IMR-90 (cell line): ENCODE measurements at places on chromosomes 7 and 10. TPM values are rescaled to one million over a fixed set of nuclear protein-coding genes. Genes with fewer than 3 reads are reported as not detected.

The MSMB gene
- not detected in 2 replicates for total RNA-seq

The EPHB6 gene
- total RNA-seq = under 0.01 TPM in 2 replicates

The SUV39H2 gene
- total RNA-seq = 14.5 and 23.3 TPM in 2 replicates

The CFAP70 gene
- total RNA-seq = 0.18 and 0.28 TPM in 2 replicates

- no peaks in the 10 kb centered on the region for H3K36me3 ChIP-seq
- H3K27me3 ChIP-seq = no peaks in the 10 kb centered on the region
- H3K4me1 ChIP-seq = no peaks in the 10 kb centered on the region
These were observed 18.4 kb downstream of the EEPD1 start for GRCh38 chr7:36171503-36171902.

DNA sequence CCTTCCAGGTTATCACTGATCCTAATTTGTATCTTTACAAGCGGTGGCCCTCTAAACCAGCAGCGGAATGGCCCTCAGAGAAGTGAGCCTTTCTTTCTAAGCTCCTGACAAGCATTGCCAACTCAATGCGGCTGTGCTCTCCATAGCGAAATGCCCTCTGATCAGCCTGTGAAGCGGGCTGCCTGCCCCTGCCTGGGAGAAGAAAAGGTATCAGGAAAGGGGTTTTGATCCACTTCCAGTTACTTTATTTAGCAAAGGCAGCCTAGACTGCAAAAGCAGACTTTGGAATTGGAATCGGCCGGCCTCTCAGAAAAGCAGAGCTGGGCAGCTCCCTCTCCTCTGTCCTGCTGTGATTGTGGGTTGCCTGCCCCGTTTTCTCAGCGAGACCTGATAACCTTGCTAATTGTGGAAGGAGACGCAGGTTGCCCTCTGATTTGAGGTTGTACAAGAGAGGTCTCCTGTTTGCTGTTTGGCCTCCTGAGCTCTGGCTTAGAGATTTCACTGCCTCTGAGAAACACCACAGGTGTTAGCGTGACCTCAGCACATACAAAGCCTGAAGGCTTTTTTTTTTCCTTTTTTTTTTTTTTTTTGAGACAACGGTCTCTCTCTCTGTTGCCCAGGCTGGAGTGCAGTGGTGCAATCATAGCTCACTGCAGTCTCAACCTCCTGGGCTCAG is 53.9 kb upstream of the SH2B2 start:
- H3K4me1 ChIP-seq = peaks cover 2% of the 10 kb centered on the region; the same call in 1 of the 2 replicates
- H3K36me3 ChIP-seq = peaks cover 26% of the 10 kb centered on the region
- H3K27me3 ChIP-seq = no peaks in the 10 kb centered on the region

GRCh38 chr7:24299192-24299591 is 15.2 kb downstream of the NPY start:
- H3K27me3 ChIP-seq = no peaks in the 10 kb centered on the region
- H3K27ac ChIP-seq = no peak overlapping the region

GRCh38 chr10:126592901-126593300 is 77.6 kb downstream of the C10orf90 start:
- H3K27ac ChIP-seq = no peak overlapping the region
- no peak overlapping the region for H3K4me3 ChIP-seq
- H3K27me3 ChIP-seq = peaks cover 1% of the 10 kb centered on the region
- H3K4me1 ChIP-seq = no peaks in the 10 kb centered on the region
- no peaks in the 10 kb centered on the region for H3K36me3 ChIP-seq
- DNase-seq = no peak

- H3K27me3 ChIP-seq = peaks cover 24% of the 10 kb centered on the region
- H3K27ac ChIP-seq = no peak overlapping the region
- no peak for DNase-seq
- no peaks in the 10 kb centered on the region for H3K36me3 ChIP-seq
- peaks cover 3% of the 10 kb centered on the region for H3K4me1 ChIP-seq
These were observed 35.3 kb downstream of the PALD1 start for GRCh38 chr10:70513848-70514309.

DNA sequence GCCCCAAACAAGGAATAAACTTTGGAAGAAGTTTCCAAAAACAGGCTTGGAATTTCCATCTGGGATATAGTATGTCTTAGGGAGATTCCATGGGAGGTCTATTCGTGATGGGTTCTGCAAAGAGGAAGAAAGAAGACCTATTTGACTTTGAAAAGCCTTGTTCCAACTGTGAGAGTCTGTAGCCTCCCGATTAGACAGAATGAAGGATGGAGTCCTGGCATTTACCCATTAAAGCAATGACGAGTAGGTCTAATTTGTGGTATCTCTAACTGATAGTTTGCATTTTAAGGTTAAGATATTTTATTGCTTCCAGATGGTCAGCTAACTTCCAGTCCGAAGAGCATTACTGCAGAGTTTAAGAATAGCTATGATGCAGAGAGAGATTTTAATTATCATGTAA is 19.5 kb upstream of the GALNT17 start:
- no peak for DNase-seq
- no peaks in the 10 kb centered on the region for H3K27me3 ChIP-seq
- no peak overlapping the region for H3K27ac ChIP-seq
- H3K4me3 ChIP-seq = no peak overlapping the region
- H3K4me1 ChIP-seq = no peaks in the 10 kb centered on the region

DNA sequence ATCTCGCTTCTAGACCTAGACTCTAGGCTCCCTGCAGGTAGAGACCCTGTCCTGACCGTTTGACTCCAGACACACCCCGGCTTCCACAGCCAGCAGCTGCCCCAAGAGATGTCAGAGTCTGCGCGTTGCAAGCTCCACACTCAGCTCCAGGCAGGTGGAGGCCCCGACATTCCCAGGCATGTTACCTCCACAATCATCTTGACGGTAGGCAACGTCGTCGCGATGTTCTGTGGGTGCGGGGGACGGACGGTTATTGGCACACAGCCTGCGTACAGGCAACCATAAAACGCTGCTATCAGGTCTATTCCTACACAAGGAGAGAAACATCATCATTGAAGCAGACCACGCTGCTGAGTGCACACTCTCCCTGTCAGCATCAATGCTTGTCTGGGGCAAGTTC is 213.2 kb downstream of the ZMYND11 start:
- DNase-seq = no peak
- H3K4me1 ChIP-seq = no peaks in the 10 kb centered on the region; the same call in 1 of the 2 replicates
- no peak overlapping the region for H3K4me3 ChIP-seq
- H3K27me3 ChIP-seq = no peaks in the 10 kb centered on the region

DNA sequence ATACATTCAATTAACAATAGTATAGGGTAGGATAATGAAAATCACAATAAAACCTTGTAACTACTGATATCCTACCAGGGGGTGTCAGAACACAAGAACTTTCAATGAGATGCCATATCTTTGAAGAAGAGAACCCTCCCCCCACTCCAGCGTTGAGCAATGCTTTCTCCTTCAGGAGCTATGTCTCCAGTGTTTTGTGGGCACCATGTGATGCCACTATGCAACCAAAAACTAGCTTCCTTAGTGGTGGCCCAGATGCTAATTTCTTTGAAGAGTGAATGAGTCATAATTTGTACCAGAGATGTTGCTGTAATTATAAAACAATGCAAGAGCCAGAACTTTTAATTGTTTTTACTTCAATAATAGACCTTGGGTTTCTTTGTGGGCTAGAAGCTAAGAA is 76.0 kb upstream of the ADO start:
- H3K4me3 ChIP-seq = no peak overlapping the region
- no peaks in the 10 kb centered on the region for H3K36me3 ChIP-seq
- H3K4me1 ChIP-seq = 0 out of 2 replicates have a peak, but pooled peaks cover 2% of the 10 kb centered on the region
- peaks cover 19% of the 10 kb centered on the region for H3K27me3 ChIP-seq
- DNase-seq = no peak

DNA sequence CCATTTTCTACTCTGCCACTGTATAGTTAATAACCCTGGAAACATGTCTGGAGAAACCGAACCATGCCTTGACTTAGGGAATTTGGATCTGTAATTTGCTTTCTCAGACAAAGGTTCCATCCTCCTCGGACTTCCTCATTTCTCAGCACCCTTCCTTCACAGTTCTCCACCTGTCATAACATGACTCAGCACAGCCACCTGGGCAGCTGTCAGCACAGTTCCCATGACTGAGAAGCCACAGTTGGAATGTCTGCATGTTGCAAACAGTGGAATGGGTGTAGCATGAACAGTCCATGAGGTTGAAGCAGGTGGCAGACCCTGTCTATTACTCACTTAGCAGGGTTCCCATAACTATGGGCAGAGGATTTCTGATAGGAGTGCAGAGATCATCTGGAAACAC is 634 bp upstream of the OR9A4 start:
- no peak overlapping the region for H3K27ac ChIP-seq
- H3K36me3 ChIP-seq = no peaks in the 10 kb centered on the region
- DNase-seq = no peak
- H3K4me1 ChIP-seq = no peaks in the 10 kb centered on the region
- no peak overlapping the region for H3K4me3 ChIP-seq

DNA sequence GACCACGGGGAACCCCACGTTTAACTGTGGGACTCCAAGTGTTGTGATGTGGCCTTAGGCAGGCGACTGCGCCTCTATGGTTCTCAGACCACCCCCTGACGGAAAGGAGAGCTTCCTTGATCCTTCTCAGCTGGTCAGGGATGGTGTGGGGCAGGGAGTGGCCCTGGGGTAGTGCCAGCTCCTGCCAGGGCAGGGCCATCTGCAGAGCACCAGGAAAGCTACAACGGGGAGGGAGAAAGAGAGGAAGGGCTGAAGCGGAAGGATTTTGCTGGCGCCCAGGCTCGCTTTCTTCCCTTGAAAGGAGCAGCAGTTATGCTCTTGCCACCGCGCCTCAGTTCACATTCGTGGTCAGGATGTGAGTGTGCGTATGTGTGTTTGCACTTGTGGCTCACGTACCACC is 74.9 kb upstream of the PCBD1 start:
- no peak overlapping the region for H3K27ac ChIP-seq
- peaks cover 21% of the 10 kb centered on the region for H3K27me3 ChIP-seq
- DNase-seq = no peak
- H3K4me3 ChIP-seq = no peak overlapping the region
- no peaks in the 10 kb centered on the region for H3K36me3 ChIP-seq

DNA sequence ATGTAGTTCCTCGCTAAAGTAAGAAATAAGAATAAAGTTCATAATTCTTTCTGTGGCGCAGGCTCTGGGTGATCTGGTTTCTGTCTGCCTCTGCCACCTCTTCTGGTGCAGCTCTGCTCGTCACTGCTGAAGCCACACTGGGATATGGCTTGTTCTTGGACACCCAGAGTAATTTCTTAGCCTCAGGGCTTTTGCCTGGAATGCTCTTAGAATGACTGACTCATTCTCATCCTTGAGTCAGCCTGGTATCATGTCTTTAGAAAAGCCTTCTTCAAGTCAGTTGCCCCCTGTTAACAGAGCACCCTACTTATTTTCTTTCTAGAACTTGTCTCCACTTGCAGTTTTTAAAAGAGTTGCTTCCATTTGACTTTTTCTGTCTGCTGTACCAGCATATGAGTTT is 2.0 kb downstream of the ZSCAN25 start:
- DNase-seq = peak; percentile 75
- H3K4me3 ChIP-seq = no peak overlapping the region
- no peak overlapping the region for H3K27ac ChIP-seq
